NCI-H524 treated with DMSO at 0.1 percent for 48 hours (cell line): ENCODE measurements at places on chromosomes 7 and 10.

DNA sequence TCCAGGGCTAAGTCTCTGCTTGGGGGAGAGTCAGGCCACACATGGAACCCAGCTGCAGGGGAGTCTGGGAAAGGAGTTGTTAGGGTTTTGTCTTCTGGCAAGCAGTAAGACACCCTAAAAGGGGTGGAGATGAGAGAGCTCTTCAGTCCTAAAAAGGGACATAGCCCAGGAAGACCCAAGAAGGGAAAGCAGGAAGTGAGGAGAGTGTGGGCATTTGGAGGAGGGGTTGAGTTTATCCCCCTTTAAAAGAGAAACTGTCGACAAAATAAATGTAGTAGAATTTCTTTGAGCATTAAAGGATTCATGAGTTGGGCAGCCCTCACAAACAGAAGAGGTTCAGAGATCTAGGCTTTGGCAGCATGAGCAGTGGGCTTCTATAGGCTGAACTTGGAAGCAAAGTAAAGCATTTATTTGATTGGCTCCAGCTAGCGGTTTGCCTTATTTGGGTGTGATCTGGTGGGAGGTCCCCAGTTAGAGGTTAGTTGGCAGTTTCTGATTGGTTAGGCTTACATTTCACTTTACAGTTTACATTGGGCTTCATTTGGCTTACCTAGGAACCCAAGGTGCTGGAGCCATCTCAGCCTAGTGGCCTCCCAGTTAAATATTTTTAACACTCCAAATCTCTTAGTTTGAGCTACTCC, 246.7 kb downstream of the CAMK1D start:
- DNase-seq = no peak

- DNase-seq = no peak
Observed at GRCh38 chr7:112484671-112485167, 3.9 kb downstream of the LSMEM1 start.

- DNase-seq = no peak
Observed at GRCh38 chr7:22296265-22296566, 60.7 kb downstream of the RAPGEF5 start.

- no peak for DNase-seq
Observed at GRCh38 chr10:13955409-13956068, 368.8 kb downstream of the PRPF18 start.

DNA sequence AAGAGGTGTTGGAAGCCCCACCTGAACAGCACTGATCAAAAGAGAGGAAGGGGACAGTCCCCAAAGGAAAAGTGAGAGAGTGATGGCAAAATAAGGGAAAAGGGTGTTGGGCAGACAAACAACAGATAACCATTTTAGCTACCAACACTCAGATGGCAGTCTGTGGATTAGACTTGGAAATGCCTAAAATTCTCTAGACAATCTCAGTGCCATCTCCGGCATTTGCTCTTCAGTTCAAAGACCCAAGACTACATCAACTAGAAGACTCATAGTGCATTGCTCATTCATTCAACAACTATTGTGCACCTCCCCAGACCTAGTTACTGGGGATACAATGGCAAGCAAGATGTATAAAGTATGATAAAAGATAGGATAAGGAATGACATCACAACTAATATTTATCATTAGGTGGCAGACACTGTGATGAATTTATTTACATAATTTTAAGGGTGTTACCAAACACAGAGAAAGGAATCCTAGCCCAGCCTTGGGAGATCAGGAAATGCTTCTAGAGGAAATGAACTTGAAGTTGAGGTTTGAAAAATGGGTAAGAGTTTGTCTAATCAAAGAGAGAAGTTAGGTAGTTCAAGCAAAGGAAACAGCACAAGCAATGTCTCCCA, 109.3 kb upstream of the ARID5B start:
- no peak for DNase-seq

GRCh38 chr10:52659085-52659484, 113.5 kb downstream of the MBL2 start:
- no peak for DNase-seq

- no peak for DNase-seq
Observed at GRCh38 chr7:27564881-27565482, 97.7 kb downstream of the HIBADH start.

DNA sequence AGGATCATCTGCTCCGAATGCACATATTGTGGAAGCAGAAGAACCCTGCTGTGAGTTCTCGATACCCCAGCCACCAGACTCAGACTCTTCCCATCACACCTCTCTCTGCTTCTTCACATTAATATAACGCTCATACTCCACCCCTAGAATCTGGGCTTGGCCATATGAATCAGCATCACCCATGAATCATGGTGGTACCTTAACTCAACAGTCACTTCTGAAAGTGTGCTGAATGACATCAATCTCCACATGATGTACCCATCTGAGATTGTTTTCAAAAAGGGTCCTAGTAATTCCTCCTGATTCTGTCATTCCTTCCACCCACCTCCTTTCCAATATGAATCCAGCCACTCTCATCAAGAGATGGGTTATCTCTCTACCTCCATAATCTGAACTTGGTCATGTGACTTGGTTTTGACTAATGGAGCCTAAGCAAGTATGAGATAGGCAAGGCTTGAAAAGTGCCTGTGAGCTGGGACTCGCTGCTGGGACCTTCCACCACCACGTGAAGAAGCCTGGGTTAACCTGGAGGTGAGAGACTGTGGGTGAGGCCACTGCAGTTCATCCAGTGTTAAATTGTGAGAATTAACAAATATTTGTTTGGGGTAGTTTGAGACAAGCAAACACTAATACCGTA, 15.4 kb downstream of the YWHAG start:
- DNase-seq = no peak

DNA sequence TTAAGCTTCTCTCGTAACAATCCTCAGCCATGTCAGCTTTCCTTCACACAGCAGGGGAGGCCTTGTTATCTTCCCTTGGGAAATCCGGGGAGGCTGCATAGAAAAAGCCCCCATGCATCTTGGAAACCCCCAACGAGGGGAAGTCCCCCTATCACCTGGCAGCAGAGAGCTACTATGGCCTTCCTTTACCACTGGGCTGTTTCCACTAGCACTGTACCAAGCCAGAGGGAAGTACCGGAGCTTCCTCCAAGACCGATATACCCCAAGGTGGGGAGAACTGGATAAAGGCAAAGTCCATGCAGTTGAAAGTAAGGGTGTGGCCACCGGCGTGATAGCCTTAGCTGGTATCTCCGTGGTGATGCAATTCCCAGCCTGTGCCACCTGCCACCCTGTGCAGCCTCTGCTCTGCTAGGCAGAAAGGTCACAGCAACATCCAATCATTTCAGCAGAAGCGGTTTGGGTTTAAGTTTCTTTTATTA, 4.4 kb upstream of the CLIP2 start:
- DNase-seq = no peak

DNA sequence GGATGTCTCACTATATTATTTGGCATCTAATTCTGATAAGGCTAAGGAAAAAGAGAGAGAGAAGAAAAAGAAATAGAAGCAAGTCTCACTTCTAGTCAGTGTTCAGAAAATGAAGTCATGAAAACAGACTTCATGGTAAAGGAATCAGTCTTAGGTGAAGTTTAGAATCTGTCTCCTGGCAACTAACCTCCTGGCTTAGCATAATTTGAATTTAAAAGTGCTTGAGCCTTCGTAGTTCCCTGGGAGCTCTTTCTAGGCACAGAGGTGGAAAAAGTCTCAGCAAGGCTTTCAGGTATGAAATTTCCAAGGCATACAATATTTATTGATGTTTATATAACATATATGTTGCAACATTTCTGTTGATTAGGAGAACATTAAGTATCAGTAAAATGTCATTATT, 10.4 kb downstream of the CHRM2 start:
- no peak for DNase-seq

- DNase-seq = peak; percentile 21
Observed at GRCh38 chr10:21689881-21690280, 155.8 kb downstream of the MLLT10 start.

DNA sequence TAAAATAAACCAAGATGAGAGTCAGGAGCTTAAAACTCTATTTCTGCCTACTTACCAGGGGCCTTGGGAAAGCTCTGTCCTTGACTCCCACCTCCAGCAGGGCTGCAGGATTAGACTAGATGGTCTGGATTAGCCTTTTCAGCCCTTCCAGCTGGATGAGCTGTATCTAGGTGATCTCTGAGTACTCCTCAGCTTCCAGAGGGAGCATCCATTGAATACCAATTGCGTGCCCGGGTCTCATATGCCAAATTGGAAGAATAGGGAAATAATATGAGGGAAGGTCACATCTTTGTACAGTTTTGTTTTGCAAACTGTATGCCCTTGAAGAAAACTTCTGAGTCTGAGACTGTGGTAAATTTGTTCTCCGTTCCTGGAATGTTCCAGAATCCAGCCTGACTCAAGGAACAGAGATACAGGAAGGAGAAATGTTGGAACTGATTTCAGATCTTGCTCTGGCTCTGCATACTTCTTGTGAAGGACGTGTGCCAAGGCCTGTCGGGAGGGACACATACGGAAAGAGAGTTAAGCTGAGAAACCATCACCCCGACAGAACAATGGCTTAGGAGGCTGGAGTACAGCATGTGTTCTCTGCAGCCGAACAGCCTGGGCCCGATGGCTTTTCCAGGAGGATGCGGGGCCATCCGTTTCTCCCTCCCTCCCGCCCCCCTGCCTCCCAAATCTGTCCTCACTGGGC, 44.9 kb downstream of the MINDY4 start:
- no peak for DNase-seq

DNA sequence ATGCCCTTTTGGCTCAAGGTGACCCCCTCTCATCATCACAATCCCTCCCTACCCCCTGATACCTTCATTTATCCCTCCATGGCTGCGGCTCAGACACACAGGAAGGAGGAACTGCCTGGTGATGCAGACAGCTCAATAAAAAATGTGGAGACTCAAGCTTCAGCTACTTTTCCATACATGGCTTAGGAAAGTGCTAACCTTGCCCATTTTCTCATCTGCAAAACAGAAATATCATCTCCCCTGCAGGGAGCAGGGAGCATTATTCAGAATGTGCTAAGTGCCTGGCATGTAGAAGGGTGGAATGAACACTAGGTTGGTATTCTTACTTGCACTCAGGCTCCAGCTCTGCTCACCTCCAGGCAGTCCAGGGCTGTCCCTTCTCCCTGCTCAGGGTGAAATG, 23.8 kb downstream of the CXCL12 start:
- no peak for DNase-seq

DNA sequence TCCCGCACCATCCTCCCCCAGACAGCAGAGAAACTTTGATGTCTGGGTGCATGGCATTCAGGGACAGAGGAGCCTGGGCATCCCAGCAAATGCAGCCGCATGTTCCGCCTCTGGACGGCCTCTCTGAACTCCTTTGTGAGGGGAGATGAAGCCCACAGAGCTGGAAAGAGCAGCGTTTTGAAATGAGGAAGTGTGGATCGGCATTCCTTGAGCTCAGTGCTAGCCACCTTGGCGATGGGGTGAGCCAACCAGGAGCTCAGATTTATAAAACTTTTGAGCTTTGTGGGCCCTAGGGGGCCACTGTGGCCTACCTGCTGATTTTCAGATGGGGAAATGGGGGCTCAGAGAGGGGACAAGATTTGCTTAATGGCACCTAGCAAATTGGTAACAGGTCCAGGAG, 126.4 kb upstream of the TCF7L2 start:
- DNase-seq = no peak

GRCh38 chr10:77403761-77404160, 233.8 kb downstream of the KCNMA1 start:
- DNase-seq = no peak

- DNase-seq = no peak
Observed at GRCh38 chr7:87336136-87336535, 9.3 kb upstream of the CROT start.

DNA sequence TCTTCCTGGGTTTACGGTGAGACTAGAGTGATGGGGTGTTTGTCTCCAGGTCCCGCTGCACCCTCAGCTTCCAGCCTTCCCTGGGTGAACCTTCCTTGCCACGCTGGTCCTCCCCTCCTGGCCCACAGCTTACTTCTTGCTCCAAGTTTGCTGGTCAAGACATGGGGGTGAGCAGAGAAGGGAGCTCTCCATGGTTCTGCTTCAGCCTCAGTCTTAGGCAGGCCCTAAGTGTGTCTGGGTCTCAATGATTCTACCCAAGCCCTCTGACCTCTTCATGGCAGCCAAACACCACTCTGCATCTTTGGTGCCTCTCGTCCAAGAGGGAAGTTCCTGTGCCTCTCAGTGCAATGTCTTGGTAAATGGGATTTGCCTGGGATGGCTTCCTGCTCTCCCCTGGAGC, 356.5 kb upstream of the KLF6 start:
- no peak for DNase-seq
